ENCODE measurements at places on chromosomes 2 and 18.

- DNase-seq = no peak
Measured at GRCh38 chr18:64615021-64615420, 466.1 kb upstream of the LINC00305 start.

DNA sequence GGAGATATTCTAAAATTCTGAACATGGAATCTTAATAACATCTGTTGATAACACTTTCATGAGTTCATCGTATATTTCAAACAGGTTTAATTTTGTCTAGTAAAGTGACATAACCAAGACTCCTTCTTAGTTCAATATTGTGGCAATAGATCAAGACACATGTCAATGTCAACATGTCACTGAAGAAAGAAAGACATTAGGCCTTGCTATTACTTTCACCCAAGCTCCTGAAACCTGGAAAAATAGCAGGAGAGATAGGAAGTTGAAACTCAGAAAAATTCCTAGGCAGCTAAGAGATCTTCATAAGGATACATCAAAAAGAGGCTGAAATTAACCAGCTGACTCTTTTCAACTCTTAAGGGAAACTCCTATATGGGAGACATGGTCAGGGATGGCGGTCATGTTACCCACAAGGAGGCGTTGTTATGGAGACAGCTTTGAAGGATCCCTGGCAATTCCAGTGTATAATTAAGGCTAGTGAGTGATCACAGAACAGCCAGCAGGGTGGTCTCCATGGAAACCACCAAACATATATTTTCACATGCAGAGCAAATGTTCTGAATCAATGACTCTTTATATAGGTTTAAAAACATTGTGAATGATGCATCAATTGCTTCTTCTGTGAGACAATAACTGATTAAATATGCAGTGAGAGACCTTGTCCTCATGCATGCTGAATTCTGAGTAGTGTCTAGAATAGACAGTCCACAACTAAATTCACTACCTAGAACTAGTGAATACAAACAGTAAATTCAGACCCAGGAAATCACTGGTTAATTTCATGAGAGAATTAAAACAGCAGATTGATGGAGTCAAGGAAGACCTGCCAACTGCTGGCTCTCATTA, 115.3 kb upstream of the RIOK3 start:
- no peak for DNase-seq

GRCh38 chr18:29892960-29893558, 1149.5 kb downstream of the DSC3 start:
- no peak for DNase-seq

DNA sequence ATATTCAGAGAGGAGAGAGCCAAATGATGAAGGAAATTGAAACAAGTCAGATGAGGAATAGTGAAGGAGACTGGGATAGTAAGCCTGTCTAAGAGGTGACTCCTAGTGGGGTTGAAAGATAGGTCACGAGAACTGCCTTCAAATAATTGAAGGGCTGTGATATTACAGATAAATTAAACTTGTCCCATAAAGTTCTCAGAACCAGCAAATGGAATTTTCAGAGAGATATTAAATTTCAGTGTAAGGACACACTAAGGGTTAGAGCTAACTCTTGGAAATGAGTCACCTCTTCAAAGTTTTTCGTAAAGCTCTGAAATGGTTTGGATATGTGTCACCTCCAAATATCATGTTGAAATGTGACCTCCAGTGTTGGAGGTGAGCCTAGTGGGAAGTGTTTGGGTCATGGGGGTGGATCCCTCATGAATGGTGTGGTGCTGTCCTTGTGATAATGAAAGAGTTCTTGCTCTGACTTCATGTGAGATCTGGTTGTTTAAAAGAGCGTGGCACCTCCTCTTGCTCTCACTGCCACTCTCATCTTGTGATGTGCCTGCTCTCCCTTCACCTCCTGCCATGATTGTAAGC, 87.3 kb downstream of the BABAM2 start:
- DNase-seq = peak; percentile 40

- no peak for DNase-seq
Measured at GRCh38 chr18:50182511-50182910, 12.4 kb downstream of the MYO5B start.

- DNase-seq = peak; percentile 92
Measured at GRCh38 chr2:178414266-178415247, 36.4 kb downstream of the PRKRA start.

- no peak for DNase-seq
Measured at GRCh38 chr2:235545339-235546150, 51.7 kb downstream of the AGAP1 start.

- DNase-seq = no peak
Measured at GRCh38 chr2:165953306-165953654, 296 bp downstream of the TTC21B start.

GRCh38 chr2:71129902-71130151, 202 bp downstream of the MCEE start:
- no peak for DNase-seq

- DNase-seq = no peak
Measured at GRCh38 chr2:234714711-234715110, 217.8 kb upstream of the ARL4C start.

Data from AG20443 (cell line).